NCI-H2029 (cell line): ENCODE measurements at places on chromosomes 2 and 18.
A peak's percentile ranks its signal among the peaks of the same experiment; 100 is the strongest.

- DNase-seq, result no peak
Measured at GRCh38 chr2:30404319-30405259, 42.5 kb upstream of the LCLAT1 start.

DNA sequence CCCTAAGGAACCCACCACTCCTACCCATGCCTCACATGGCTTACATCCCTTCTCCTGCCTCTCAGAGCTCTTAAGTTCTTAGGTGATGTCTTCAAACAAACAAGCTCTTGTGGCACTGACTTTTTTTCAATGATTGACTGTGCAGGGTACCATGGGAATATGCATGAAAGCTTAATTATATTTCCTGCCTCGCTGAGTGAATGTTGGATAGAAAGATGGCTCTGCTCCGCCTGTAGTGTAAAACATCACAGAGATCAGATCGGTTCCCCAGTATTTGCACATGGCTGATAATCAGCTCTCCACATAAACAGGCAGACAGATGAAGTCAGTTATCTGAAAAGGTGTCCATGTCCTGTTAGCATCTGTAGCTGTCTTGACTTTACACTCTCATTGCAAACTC is 820.8 kb downstream of the TDRD15 start:
- DNase-seq, result no peak

- no peak for DNase-seq
Measured at GRCh38 chr2:72847534-72848315, 21.9 kb upstream of the EXOC6B start.

GRCh38 chr2:150303281-150303680 is 184.2 kb downstream of the RND3 start:
- DNase-seq, result no peak

- DNase-seq, result peak; percentile 28
Measured at GRCh38 chr18:37778417-37779165, 213.0 kb upstream of the CELF4 start.

DNA sequence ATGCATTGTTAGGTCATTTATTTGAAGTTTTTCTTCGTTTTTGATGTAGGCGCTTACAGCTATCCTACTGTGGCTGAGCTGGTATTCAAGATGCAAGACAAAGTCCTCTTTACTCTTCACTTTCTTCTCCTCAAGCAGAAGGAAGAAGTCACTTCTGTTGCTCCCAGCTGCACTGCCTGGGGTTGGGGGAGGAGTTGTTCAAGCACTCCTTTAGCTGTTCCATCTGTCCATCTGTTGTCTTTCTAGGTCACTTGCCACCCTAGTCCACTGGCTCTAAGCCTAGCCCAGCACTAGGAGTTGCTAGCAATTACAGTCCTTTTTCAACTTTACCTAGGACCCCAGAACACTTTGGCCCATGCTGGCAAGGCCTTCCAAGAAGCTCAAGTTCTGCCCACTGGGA is 200.6 kb upstream of the RBMS1 start:
- no peak for DNase-seq

- DNase-seq, result no peak
Measured at GRCh38 chr2:68800027-68800401, 65.4 kb downstream of the ARHGAP25 start.

DNA sequence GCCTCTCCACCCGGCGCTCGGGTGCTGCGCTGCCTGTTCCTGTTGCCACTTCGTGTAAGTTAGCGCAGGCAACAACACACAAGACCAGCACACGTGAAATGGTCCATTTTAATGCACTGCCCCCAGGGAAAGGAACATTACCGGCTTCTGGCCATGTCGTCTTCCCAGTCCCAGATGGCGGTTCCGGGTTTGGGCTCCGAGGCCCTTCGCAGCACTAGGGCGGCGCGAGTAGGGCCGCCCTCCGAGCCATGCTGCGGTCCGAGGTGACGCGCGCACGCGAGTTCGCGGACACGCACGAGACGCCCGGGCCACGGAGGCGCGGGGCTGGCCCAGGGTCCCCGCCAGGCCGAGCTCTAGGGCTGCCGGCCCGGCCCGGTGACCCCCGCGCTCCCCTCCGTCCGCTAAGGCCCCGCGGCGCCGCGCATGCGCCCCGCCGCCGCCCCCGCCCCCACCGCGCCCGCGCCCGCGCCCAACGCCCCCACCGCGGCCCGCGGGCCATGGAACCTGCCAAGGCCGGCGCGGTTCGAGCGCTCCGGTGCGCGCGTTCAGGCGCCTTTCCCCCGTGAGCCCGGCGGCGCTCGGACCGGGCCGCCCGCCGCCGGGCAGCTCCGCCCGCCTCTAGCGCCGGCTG is 367 bp upstream of the ZNF236 start:
- no peak for DNase-seq

GRCh38 chr18:74251297-74252038 is 40.3 kb downstream of the CYB5A start:
- DNase-seq, result no peak

- DNase-seq, result no peak
Measured at GRCh38 chr2:239260546-239261327, 140.1 kb downstream of the HDAC4 start.

- no peak for DNase-seq
Measured at GRCh38 chr2:20917719-20918572, 95.0 kb upstream of the LDAH start.

DNA sequence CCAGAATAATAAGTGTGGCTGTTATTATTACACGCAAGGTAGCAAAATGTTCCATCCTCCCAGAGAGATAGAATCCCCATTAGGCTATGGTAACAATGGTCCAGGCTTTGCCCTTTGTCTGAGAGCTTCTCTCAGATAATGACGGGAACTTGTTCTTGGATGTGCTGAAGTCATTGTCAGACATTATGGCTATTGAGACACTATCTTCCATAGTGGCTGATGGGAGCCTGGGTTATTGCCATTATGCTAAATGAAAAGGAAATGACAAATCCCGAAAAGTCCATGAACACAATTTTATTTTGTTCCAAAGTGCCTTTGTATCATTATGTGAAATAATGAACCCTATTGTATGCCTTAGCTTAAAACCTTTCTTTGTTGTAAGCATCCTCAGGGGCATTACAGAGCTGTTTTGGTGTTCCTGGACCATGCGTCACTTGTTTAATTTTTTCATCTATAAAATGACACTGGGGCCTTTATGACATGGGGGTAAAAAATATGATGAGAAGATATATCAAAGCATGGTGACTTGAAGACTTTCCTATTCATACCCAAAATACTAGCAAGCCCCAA is 218.5 kb downstream of the KCNS3 start:
- no peak for DNase-seq

- no peak for DNase-seq
Measured at GRCh38 chr2:202017940-202018339, 15.7 kb upstream of the FZD7 start.

GRCh38 chr18:72846736-72847533 is 20.9 kb downstream of the NETO1 start:
- DNase-seq, result no peak

GRCh38 chr2:237650455-237650850 is 23.1 kb downstream of the LRRFIP1 start:
- DNase-seq, result no peak

DNA sequence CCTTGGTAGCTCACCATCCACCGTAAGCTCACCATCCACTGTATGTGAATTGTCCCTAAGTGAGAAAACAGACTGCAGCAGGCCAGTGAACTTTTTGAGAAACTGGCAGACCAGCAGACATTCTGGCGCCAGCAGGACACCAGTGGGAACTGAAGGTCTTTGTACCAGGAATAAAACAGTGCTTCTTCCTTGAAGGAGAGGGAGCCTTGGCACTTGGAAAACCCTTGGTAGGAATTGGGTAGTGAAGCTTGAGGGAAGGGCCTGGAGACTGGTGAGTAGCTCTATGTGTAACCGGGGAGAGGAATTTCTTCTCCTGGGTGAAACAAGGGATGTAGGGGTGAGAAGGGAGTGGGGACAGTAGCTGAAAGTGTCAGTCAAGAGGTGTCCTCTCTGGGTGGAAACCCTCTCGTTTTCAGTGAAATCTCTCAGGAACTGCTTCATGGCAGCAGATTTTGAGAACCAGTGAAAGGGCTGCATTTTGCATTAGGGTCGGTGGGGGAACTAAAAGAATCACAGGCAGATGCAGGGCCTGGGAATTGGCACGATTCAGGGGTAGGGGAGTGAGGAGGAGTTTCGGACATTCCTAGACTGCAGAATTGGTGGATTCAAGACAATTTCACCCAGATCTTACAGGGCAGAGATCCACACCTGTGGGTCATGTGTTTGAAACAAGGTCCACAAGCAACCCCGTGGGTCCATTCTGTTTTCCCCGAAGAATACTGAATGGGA is 131.5 kb upstream of the DLX2 start:
- no peak for DNase-seq

GRCh38 chr2:27723372-27724144 is 48.0 kb upstream of the MRPL33 start:
- DNase-seq, result peak; percentile 26

DNA sequence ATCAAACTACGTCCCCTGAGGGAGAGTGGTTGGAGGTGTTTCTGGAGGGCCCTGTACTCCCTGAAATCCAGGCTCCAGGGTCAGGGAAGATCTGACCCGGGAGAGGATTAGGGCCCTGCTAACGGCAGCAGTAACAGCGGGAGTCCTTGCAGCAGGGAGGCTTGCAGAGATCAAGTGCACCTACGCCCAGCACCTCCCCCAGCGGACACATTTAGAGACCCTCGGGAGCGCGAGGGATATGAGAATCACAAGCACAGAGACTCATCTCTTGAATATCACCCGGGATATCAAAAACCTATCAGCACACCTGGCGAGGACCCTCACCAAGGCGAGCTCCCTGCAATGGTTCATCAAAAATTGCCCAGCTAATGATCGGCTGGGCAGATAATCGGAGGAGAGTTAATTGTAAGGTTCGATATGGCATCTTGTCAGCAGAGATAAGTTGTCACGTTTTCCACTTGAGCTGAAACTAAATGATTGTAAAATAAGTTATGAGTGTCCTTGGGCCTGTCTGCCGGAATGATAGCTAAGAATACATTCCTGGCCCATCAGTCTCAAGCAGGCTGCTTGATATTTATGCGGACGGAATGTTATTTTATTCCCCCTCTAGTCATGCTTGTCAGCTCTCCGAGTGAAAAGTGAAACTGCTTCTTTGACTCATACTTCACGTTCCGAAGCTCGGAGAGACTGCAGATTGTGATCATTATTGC is 209.8 kb downstream of the GBX2 start:
- DNase-seq, result no peak

GRCh38 chr2:134315471-134315870 is 61.6 kb downstream of the MGAT5 start:
- DNase-seq, result no peak

- no peak for DNase-seq
Measured at GRCh38 chr2:212344131-212344530, 194.5 kb downstream of the ERBB4 start.

GRCh38 chr18:35050028-35050546 is 8.9 kb downstream of the MAPRE2 start:
- DNase-seq, result no peak

GRCh38 chr18:26843760-26844159 is 21.7 kb downstream of the AQP4 start:
- DNase-seq, result no peak

DNA sequence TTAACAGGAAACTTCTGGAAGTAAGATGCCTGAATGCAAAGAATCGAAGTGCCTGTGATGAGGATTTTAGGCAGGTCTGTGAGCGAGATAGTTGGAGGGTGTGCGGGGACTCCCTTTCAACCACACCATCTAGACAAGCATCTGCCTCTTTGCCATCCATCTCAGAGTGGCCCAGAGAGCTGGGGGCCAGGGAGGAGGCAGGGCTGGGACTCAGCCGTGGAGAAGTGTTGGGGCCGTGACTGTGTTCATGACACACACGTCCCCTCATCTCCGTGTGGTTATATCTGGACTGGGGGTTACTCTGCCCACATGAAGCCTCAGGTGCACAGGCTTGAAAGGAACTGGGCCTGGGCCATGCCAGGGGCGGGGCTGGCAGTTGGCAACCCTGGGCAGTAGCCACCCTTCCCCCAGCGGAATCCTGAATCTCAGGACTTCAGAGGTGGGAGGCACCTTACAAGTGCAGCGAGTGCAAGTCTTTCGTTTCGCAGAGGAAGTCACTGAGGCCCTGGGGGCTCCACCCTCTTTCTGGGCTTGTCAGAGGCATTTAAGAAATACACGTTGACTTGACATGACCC is 112.5 kb downstream of the SLC4A3 start:
- no peak for DNase-seq

DNA sequence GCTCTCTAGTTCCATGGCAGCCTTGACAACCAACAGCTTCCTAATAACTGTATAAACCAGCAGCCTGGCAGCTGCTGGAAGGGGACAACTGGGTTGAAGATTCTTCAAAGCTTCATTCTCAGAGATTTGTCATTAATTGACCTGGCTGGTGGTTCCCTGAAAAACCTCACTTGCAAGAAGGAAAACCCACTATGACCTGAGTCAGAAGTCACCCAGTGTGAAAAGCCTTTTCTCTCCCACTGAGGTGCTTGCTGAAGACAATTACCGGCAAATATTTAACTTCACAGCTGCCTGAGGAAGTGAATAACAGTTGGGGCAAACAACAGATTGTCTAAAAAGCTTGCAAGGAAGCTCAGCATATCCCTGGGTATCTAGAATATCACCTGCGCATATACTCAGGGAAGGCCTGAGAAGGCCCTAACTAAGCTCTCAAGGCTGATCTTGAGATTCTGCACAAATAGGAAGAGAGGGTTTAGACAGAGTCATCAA is 49.9 kb downstream of the CRACDL start:
- no peak for DNase-seq

DNA sequence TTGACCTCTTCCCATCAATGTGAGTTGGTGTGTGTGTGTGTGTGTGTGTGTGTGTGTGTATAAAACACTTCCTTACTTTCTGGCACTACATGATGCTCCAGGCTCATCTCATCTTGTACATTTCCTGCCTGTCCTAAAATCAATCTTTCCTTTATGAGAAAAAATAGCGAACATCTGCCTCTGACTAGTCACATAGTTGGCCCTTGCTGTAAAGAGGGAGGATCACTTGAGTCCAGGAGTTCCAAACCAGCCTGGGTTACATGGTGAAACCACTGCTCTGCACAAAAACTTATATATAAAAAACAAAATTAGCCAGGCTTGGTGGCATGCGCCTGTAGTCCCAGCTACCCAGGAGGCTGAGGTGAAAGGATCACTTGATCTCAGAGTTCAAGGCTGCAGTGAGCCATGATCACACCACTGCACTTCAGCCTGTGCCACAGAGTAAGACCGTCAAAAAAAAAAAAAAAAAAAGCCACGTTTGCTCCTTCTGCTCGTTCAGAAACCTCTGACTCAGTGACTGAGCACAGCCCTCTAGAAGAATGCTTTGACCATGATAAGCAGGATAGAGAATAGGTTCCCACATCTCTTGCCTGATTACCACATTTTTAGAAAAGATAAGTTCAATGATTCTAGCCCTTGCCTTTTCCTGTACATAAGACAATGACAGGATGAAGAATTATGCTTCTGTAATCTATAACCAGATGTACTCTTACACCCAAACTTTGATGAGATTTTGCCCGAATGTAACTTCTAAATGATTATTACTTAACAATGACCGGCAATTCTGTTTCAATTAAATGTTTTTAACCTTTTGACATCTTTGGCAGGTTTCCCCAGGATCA is 45.2 kb upstream of the ST3GAL5 start:
- DNase-seq, result no peak

- no peak for DNase-seq
Measured at GRCh38 chr2:28511871-28512606, 16.2 kb downstream of the PLB1 start.
